Stimulated activated CD4-positive, alpha-beta T cell treated with anti-CD3 and anti-CD28 coated beads, Interleukin-1b, Interleukin-23, amount 100 ng/mL, for 4 hours (primary cell): ENCODE measurements at places on chromosomes 1 and 21.

DNA sequence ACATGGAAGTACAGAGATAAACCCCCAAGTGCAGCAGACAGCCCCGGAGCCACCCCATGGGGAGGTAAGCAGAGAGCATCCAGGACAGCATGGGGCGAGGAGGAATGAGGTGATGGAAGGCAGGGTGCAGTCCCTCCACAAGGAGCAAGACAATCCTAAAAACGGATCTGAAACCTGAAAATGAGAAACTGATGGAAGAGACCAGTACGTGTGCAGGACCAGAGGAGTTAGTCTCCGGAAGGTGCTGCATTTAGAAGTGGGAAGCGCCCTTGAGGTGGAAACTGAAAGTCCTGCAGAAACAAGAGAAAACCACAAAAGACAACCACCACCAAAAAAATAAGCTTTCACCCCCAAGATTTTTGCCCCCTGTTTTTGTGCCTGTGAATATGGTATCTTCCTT lies 17.4 kb upstream of the DDOST start:
- no peak for DNase-seq

GRCh38 chr1:18541046-18541795 lies 60.5 kb downstream of the KLHDC7A start:
- no peak for DNase-seq

GRCh38 chr1:103265551-103265950 lies 157.2 kb upstream of the COL11A1 start:
- no peak for DNase-seq

DNA sequence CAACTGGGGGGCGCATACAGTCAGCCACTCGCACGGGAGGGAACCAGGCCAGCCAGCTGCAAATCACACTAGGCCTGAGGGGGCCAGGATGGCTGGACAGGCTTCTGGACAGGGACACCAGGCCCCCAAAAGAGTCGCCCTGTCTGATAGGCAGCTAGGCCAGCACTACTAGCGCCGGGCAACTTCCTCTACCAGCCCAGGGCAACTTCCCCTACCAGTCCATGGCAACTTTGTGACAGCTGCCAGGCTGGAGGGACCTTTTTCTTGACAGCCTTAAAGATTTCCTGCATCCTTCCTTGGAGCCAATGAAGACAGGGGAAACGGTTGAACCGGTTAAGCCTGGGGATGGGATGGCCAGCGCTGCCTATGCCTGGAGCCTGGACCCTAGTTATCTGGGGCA lies 5.1 kb downstream of the IFFO2 start:
- no peak for DNase-seq

GRCh38 chr1:168553680-168554553 lies 10.1 kb upstream of the XCL2 start:
- DNase-seq = no peak

- no peak for DNase-seq
These were observed 8.0 kb upstream of the TMEM52 start for GRCh38 chr1:1926886-1927660.

DNA sequence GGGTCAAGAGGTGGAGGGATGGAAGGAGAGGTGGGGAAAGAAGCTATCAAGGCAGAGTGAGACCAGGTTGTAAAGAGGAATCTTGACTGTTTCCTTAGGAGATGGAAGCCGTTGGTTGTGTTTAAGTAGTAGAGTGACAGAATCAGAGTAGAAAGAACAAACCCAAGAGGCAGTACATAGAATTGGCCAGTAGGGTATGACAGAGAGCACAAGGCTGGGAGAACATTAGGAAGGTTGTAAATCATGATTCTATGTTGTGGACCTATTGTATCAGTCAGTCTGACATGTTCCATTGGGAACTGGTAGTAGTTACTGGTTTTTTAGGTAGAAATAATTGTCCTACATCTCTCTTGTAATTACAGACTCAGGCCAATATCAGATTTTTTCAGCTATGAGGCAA lies 486.9 kb upstream of the USP24 start:
- no peak for DNase-seq

DNA sequence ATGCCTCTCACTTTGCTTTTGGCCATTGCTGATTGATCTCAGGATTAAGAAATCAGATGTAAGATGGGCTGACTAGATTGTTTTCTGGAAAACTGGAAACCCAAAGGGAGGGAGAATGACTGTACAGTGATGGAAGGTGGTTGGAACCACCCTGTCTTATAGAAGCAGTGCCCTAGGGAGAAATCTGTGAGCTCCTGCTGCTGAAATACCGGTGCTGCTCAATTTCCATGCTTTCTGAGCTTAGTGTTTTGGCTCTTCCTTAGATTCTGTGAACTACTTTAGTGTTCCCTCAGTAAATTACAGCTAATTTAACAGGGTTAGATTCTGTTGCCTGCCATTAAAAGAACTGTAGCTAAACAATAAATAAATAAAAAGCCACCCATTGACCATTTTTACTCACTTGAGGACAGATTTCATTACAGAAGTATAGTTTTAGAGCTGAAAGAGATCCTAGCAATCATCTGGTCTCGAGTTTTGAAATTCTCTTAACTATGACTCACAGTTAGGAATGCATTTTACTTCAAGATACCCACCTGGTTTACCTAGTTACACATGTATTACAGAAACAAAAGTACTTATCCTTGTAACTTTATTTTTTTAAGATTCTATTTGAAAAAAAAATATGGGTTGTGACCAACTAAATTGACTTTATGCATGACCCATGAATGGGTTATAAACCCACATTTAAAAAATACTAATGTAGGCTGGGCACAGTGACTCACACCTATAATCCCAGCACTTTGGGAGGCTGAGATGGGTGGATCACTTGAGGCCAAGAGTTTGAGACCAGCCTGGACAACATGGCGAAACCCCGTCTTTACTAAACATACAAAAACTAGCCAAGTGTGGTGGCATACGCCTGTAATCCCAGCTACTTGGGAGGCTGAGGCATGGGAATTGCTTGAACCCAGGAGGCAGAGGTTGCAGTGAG lies 33.2 kb downstream of the CAMSAP2 start:
- no peak for DNase-seq

DNA sequence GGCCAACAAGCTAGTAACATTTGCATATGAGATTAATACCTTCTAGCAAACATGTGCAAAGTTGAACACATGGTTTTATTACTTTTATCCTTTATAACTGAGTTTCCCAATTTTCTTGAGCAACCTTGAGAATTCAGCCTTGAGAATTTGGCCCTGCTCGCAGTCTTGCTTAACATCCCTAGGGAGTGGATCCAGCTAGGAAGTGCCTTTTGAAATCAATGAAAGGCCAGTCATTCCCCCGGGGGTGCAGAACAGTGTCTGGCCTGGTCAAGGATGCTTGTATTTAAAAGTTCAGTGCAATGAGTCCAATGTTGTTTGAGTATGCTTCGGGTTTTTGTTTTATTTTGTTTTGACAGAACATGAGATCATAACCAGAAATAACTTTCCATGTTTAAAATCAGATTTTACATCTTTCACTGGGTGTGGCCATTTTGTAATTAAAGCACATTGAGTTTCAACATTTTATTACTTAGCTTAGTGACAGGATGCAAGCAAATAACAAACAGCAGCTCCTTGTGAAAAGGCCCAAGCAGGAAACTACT lies 16.7 kb downstream of the PALMD start:
- no peak for DNase-seq

- DNase-seq = peak; percentile 42
These were observed 40.1 kb upstream of the MYSM1 start for GRCh38 chr1:58739856-58740466.

DNA sequence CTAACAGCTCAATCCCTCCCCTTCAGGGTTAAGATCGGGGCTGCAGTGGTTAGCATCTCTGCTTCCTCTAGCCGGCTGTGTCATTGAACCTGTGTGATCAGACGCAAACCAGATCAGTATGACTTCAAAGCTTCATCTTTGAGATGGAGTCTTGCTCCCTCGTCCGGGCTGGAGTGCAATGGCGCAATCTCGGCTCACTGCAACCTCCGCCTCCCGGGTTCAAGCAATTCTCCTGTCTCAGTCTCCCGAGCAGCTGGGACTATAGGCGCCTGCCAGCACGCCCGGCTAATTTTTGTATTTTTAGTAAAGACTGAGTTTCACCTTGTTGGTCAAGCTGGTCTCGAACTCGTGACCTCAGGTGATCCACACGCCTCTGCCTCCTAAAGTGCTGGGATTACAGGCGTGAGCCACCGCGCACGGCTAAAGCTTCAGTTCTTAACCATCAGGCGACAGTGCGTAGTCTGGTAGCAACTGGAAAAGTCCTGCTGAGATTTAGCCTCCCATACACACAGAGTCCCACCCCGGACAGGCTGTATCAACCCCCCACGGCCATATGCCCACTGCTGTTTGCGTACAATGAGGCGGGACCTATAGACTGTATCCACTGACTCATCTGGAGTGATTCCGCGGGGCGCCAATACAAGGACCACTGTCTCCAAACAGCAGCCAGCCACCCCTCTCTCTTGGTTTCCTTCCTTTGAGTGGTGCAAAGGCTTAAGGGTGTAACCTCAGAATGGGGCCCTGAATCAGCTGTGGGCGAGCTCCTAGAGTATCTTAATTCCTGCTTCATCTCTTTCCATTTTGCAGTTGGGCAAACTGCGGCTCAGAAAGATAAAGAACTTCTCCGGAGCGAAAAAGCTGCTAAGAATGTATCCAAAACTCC lies 23.3 kb downstream of the CELA3A start:
- DNase-seq = no peak

- no peak for DNase-seq
These were observed 538.9 kb downstream of the LMO4 start for GRCh38 chr1:87867626-87868025.

GRCh38 chr1:182968836-182969734 lies 16.1 kb upstream of the SHCBP1L start:
- DNase-seq = no peak

DNA sequence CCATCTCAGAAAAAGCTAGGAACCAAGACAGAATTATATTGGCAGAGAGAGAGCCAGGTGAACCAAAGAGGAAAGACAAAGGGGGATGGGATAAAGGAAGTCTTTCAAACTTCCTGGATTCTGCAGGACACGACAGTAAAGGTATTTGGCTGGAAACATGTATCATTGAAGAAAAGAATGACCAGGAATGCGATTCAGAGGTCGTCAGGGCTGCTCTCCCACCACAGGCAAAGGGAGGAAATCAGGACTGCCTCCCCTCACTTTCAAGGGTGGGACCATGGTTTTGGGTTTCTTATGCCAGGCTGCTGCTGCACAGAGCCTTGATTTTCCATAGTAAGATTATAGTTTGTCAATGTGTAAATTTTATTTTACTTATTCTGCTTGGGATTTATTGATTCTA lies 848.8 kb downstream of the BRINP3 start:
- DNase-seq = no peak

GRCh38 chr1:204299814-204300365 lies 59.8 kb downstream of the PLEKHA6 start:
- DNase-seq = no peak

DNA sequence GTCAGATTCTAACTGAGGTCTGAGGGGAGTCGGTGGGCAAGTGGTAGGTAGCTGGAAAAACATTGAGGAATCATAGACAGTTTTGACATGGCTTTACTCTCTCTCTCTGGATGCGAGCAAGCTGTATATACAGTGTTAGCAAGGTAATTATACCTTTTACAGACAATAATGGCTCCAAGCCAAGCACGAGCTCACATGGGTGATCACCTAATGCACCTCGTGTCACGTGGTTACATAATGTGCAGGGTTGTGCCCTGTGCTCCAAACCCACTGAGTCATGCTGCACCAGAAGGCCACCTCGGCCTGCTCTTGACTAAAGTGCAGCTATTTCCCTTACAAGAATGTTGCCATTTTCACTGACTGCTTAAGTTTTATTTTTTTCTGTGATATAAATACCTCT lies 7.6 kb upstream of the CLCA2 start:
- no peak for DNase-seq

GRCh38 chr1:30447701-30448100 lies 275.7 kb downstream of the MATN1 start:
- no peak for DNase-seq

- no peak for DNase-seq
These were observed 136.8 kb upstream of the SGIP1 start for GRCh38 chr1:66397192-66397591.

DNA sequence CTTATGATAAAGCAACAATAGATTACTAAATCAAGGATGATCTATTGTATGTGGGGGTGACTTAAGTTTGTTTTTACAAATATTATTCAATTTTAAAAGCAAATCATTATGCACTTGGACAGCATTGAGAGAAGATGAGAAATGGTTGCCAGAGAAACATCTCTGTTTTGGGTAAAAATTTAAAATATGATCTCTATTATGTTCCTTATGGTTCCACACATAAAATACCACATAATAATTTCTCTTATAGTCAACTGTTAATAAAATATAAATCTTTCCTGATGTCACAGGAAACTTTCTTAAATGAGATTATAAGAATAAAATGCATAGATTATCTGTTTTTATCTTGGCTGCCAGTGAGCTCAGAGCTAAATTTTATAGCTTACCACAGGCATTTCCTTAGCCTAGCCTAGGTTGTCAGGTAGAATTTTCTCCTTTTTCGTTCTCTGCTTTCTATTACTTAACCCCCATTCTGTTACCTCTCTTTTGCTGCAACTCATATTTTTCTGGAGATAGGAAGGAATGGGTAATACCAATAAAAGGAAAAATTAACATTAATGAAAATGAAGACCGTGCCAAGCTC lies 109.7 kb downstream of the TGFB2 start:
- DNase-seq = no peak

DNA sequence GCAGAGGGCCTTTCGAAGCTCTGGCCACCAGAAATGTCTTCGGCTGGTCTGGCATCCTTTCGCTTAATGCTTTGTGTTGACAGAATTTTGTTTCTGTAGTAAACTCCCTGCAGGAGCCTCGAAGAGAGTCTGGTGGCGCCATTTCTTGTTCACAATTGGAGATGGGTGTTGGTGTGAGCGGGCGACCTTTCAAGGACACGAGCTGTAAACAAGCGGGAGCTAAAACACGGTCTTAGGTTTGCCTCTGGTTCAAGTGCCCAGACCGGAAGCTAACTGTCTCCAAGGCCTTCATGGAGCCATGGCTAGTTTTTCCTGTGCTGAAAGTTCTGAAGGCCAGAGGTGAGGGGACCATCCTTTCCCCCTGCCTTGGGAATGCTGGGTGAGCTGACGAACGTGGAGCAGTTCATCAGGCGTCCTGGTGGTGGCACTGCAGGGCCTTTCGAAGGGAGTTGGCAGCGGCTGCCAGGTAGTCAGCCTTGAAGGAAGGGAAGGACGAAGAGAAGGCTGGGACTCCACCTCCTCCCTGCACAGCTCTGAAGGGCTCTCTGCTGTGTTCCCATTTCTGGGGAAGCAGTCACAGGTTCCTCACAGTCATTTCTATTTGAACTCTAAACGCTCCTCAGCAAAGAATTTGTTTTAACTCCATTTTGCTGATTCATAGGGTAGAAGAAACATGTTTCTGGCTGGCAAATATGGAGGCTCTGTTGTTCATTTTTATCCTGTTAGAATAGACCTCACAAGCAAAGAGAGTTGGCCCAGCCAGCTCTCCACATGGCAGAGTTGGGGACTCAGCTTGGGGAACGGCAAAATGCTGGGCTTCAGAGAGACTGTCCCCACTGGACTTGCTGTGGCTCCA lies 35.2 kb downstream of the URB2 start:
- peak; percentile 56 for DNase-seq

- DNase-seq = no peak
These were observed 68.3 kb upstream of the GCLM start for GRCh38 chr1:93977598-93977945.

DNA sequence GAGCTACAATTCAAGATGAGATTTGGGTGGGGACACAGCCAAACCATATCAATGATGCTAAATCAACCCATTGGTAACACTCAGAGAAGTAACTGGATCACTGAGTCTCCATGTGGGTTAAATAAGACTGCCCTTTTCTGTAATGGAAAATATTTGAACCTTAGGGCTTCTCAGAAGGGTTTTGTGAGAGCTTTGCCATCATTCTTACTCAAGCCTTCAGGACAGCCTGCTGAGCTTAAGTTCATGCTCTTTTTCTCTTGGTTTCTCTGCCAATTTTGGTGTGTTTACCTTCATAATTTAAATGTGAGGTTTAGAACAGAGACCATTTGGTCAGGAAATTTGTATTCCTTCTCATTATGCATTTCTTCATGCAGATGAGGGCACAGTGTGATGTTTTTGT lies 74.7 kb downstream of the DISC1 start:
- no peak for DNase-seq
